C1 segment of cervical spinal cord (tissue), 14 donors: ENCODE measurements at places on chromosomes 6 and 20.

DNA sequence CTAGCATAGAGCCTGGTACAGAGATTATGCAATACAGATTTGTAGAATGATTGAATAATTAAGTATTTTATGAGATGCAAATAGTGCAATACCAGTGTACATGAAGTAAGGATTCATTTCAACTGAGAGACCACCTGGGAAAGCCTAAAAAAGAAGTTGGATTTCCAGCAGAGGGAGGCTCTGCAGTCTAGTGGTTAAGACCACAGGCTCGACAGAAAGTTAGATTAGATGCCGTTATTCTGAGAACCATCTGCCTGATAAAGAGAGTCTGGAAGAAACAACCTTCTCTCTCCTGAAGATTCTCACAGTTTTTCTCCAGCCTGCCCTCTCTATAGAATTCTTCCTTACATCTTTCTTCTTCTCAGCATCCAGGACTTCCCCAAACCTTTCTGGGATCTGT lies 13.6 kb upstream of the TNFRSF21 start:
- no peak for DNase-seq

DNA sequence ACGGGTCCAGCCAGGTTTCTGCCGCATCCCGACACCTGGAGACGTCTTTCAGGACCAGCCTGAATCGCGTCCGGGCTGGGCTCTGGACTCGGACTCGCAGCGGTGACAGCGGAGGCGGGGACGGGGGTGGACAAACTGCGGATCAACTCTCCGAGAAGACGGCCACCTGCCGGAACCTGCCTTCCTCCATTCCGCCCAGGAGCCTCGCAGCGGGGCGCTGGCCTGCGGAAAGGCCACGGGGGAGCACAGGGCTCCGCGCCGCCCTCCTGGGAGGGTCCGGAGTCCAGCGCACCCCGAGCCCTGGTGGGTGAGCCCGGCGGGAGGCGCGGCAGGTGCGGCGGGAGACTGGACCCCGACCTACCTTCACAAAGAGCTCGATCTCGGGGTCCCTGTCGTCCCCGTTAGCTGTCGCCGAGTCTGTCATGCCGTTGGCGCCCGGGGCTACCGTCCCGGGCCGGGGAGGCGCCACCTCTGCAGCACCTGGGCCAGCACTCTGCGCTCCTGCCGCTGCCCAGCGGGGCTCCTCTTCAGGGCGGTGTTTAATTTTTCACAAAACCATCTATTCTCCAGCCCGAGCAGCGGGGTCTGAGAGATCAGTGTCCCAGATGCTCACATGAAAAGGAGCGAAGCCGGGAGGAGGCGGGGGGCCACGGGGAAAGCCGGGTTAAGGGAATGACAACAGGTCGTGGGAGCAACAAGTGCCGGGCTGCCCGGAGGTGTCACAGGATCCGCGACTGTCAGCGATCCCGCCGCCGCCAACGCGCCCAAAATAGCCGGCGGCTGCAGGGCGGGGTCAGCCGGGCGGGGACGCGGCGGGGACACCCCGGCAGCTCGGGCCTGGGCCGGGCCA lies at the start of gene CLIC5:
TSS of gene CLIC5 (minus strand) at position 742 of the 850 bp plus-strand sequence. CDS start at position 424, 318 bp downstream.
- DNase-seq: no peak

DNA sequence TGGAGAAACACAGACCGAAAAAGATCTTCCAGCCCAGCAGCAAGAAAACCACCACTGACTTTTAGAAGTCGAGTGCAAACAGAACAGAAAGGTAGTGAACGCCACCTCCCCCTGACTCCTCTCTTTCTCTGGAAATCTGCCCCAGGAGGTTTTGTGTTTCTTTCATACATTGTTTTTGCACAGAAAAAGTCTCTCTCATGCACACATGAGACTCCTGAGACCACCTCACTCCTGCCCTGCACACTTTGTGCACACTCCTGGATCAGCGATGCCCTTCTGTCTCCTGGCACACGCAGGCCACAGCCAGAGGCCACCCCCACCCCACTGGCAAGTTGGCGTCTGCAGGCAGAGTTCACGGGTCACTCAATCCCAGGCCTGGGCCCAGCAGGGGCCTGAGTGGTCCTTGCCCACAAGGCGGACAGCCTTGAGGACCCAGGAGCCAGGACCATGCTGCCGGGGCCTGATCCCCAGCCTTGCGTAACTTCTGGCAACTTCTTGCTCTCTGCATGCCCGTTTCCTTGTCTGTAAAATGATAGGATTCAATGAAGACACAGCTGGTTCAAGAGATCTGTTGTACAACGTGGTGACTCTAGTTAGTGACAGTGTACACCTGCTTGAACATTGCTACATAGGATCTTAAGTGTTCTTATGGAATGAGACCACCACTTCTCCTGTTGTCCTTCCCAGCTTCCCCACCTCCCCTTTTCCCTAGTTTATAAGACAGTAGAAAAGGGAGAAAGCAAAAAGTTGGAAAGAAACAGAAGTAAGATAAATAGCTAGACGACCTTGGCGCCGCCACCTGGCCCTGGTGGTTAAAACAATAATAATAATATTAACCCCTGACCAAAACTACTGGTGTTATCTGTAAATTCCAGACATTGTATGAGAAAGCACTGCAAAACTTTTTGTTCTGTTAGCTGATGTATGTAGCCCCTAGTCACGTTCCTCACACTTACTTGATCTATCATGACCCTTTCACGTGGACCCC lies 30.2 kb upstream of the CST7 start:
- DNase-seq: no peak

DNA sequence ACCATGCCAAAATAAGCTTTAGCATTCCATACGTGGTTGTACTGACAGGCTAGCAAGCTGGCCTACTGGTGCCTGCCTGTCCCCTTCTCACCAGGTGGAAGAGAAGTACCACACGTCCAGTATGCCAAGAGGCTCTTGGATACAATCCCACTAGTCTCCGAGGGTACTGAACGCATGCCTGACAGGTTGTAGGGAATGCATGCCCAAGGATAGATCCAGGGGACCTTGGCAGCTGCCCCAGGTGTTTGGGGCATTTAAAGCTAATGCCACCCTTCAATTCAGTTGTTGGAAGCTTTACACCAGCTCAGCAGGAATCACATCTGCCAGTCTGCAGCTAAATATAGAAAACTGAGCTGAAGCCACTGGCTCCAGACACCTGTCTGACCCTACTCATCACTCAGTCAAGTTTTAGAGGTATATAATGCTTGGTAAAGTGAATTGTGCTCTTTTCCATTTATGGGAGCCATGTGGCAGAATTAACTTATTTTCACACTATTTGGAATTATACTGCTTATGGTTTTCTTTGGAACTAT lies 4.9 kb downstream of the TUBB2B start:
- DNase-seq: no peak

DNA sequence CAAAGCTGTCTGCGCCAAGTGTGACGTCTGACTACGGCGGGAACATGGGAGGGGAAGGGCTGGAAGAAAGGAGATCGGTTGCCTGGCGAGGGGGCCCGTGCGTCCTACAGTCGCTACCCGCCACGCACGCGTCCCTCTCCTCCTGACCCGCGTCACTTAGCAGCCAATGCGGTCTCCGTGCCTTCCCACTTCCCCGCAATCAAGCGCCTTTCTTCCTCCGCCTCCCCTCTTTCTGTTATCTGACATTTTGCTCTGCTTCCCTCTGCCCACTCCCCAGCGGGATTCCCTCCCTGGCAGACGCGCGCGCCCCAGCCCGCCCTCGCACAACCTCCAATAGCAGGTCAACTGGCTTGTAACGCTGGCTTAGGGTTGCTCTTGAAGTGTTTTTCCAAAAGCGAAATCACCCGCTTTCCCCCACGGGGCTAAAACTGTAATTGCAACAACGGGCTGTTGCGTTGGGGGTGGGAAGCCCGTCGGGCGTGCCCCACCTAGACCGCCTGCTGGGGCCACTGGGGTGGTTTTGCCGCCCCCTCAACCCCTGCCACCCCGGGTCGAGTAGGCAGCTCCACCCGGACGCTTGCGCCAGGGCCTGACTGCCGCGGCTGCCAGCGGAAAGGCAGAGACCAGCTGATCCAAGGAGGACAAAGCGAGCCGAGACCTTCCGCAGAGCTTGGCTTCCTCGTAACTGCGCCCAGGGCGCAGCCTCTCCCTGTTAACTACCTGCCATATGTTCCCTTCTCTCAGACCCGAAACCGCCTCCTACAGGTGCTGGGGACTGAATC lies 6.2 kb upstream of the SOX4 start:
- DNase-seq: peak; percentile 38

DNA sequence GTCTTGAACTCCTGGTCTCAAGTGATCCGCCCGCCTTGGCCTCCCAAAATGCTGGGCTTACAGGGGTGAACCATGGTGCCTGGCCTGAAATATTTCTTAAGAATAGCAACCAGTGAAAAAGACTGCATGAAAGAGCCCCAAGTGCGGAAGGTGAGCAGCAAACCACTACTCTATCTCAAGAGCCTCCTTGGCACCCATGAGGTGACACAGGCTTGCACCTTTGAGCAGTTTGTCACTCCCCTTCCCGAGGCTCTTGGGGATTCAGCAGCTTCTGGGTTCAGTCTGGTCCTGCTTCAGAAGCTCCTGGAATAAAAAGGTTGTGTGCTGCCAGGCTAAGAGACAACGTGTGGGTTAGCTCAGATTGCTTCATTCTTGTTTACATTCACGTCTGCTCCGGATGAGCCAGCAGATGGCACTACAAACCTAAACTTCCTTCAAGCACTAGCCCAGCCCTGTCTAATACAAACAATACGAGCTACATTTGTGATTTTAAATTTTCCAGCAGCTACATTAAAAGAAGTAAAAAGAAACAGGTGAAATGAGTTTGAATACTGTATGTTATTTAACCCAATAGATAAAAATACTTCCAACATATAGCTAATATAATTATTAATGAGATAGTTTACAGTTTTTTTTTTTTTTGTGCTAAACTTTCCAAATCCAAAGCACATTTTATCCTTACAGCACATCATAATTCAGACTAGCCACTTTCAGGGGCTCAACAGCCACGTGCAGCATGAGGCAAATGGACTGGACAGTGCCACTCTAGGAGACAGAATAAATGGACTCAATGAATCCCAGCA lies 46.2 kb downstream of the GJA10 start:
- no peak for DNase-seq

DNA sequence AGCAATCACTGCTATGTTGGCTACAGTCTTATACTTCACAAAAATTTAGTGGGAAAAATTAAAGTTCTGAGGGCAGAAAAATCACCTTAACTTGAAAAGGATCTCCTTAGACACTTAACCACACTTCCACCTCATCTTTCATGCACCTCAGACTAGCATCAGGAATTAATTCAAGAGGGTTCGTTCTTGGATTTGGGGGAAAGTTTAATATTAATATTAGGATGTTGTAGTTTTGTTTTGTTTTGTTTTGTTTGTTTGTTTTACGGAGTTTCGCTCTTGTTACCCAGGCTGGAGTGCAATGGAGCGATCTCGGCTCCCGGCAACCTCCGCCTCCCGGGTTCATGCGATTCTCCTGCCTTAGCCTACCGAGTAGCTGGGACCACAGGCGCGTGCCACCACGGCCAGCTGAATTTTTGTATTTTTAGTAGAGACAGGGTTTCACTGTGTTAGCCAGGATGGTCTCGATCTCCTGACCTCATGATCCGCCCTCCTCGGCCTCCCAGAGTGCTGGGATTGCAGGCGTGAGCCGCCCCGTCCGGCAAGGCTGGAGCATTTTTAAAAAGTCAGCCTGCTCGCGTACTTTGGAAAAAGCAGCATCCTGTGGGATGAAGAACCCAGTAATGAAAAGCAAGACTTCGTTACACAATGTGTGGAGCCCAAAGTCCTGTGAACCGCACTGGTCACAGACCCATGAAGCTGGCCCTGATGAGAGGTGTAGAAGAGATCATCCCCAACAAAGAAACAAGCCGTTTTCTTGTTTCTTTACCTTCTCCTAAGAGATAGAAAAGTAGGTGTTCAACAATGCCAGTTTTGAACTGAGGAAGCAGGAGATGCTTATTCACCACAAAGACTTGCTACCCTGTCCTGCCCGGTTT lies 194.9 kb downstream of the GPX5 start:
- DNase-seq: no peak

DNA sequence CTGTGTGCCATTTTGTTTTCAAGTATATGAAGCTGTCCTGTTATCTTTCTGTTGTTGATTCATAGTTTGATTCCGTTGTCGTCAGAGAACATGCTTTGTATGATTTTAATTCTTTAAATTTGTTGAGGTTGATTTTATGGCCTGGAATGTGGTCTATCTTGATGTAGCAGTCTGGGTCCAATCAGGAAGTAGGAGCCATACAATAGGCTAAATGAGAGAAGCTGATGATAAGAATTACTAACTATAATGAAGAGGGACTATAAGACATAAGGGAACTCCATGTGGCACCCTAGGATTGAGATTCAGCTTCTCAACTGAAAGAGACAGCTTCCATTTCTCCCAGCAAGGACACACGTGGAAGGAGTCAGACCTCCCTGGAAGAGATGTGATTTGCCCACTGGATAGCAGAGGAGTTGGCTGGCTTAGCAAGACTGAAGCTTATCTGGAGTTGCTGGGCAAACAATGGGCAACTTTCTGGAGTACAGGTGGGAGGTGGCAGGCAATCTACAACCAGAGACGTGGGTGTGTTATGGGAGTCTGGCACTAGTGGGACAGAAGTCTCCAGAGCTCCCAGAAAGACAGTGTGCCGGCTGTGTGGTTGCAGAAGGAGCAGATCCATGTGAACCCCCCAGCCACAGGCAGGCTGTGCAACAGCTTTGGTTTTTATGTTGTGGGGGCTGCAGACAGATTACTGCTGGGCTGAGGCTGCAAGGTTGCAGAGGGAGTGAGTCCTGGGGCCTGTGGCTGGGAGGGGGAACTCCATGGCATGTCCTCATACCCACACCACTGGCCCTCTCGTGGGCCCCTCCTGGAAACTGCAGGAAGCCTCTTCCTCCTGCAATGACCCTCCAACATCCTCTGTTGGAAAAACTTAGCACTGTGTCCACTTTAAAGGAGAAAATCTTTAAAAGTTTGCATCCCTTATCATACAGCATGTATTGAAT lies 7.1 kb downstream of the ZNF831 start:
- no peak for DNase-seq

GRCh38 chr6:11593096-11593495 lies 55.5 kb downstream of the TMEM170B start:
- DNase-seq: no peak

- no peak for DNase-seq
These were observed 251.0 kb downstream of the SAMD5 start for GRCh38 chr6:147759536-147759935.

- no peak for DNase-seq
These were observed 214.8 kb upstream of the MMS22L start for GRCh38 chr6:97497713-97498331.

GRCh38 chr6:135210632-135211305 lies 29.7 kb downstream of the MYB start:
- no peak for DNase-seq

- DNase-seq: no peak
These were observed 3.0 kb downstream of the E2F3 start for GRCh38 chr6:20404641-20405032.

- no peak for DNase-seq
These were observed 198.6 kb downstream of the BACH2 start for GRCh38 chr6:90098001-90098531.

DNA sequence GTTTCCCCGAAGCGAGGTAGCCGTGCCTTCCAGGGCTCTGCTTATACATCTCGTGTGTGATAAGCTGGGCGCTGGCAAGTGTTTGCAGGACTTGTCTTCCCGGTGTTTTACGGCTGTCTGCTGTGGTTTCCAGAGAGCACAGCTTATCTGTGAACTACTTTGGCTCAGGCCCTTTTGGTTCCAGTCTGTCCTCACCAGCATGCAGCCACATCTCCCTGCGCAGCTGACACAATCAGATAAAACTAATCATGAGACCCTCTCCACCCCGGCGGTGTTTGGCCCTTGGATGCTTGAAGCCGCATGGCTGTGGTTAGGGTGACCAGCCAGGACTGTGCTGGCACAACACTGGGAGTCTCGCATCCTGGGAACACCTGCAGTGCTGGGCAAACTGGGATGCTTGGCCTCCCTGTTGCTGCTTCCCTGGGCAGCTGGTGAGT lies 241.8 kb upstream of the FOXQ1 start:
- DNase-seq: no peak

- DNase-seq: no peak
These were observed 31.4 kb upstream of the FBXO9 start for GRCh38 chr6:53033764-53034163.
